Activated T-helper 1 cell treated with Interleukin-2 at 50 U/mL for 16 hours (primary cell): ENCODE measurements at places on chromosomes 16 and 17.

GRCh38 chr17:81303385-81303784 is 8.3 kb upstream of the SLC38A10 start:
- no peak for DNase-seq

DNA sequence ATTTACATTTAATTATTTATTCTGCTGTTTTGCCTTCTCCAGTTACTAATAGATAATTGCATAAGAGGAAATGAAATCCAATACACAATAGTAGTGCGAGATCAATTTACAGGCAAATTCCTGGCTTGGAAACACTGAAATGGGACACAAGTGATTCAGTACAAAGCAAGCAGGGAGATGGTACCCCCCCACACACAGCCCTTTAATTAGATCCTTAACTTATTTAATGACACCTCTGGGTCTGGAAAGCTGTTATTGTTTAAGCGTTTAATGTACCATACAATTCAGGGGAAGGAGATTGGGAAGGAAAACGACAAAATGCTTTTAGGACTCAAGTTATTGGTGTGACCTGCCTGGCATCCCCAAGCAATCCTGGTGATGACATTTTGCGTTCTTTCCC is 318.2 kb downstream of the NPIPA8 start:
- no peak for DNase-seq

- DNase-seq: no peak
Measured at GRCh38 chr16:20850981-20851380, 44.7 kb downstream of the REXO5 start.

- no peak for DNase-seq
Measured at GRCh38 chr17:39036009-39036408, 68.8 kb upstream of the FBXO47 start.

- DNase-seq: no peak
Measured at GRCh38 chr16:15708997-15709396, 59.0 kb downstream of the NDE1 start.

GRCh38 chr16:30352488-30353401 is 2.4 kb downstream of the CD2BP2 start:
- no peak for DNase-seq

DNA sequence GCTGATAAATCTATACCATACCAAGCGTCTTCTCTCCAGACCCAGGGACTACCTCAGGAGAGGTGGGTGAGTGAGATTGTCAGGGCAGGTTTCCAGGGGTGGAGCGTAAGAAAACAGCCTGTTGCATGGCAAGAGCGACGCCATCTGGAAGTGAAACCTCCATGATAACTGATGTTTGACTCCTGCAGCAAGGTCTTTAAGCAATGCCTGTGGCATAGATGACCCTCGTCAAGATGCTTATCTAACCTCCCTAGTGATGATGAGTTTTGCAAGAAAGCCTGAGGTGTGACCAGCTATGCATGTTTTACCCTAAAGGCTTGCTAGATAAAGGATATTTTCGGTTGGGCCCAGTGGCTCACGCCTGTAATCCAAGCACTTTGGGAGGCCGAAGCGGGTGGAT is 71.6 kb downstream of the GSG1L start:
- DNase-seq: no peak

DNA sequence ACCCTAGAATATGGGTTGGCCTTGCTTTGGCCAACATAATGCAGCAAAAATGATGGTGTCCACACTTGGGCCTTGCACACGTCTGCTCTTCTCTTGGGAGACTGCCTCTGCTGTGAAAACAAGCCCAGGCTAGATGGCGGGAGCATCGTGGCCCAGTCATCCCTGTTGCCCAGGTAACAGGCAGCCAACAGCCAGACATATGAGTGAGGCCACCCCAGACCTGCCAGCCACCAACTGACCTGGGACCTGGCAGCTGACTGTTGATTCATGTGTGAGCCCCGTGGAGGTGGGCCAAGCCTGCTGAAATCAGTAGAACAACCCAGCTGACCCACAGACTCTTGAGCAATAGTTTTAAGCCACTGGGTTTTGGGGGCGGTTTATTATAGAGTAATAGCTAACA is 39.4 kb upstream of the CDH3 start:
- DNase-seq: no peak

- DNase-seq: no peak
Measured at GRCh38 chr16:66224626-66225025, 141.9 kb upstream of the CDH5 start.

GRCh38 chr16:81779536-81780320 is 637 bp downstream of the PLCG2 start:
- no peak for DNase-seq

DNA sequence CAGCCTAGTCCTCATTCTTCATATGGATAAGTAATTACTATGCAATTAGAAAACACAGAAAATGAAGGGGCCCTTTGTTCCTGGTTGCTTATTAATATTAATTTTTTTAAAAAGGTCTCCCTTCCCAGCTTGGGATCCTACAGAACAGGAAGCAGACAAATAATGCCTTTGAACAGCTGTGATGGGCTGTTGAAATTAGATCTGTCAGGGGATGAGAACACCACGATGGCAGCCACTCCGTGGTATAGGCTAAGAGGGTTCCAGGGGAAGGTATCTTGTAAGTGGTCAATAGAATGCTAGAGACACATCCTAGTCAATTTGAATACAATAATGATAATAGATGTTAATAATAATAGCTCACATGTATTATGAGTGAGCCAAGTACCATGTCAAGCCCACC is 83.1 kb downstream of the CCDC182 start:
- DNase-seq: no peak

DNA sequence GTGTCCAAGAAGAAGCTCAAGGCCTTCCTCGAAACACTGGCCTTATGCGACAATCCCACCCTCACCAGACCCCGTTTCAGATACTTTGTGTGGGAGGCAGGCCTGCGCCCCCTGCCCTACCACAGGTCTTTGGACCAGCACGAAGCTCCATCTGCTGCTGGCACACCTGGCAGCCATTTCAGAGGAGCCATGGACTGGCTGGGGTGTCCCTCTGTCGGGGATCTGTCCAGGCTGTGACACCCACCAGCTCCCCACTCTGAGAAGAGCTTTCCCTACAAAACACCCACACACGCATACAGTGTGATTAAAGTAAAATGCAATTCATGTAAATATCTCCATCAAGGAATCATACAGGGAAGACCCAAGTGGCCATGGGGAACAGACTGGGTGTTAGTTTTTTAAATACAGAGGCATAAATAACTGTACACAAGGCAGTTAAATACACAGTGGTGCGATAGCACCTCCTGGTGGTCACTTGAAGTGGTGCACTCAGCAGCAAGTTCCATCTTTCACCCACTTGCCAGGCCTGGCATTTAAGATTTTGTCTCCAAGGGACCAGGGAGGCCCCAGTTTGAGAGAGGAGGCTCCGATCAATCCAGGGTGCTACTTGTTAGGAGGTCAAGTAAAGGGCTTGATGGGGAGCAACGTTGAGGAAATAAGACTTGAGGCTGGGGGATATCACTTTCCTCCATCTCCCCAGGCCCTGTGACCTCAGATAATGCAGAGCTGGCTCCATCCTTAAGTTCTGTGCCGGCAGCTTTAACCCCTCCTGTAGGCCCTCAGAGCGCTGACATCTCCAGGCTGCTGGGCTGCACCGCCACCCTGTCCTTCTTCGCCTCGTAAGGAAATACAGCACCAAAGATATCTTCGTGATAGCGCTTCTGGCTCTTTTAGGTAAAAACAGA is 43.6 kb downstream of the NOS2 start:
- no peak for DNase-seq

DNA sequence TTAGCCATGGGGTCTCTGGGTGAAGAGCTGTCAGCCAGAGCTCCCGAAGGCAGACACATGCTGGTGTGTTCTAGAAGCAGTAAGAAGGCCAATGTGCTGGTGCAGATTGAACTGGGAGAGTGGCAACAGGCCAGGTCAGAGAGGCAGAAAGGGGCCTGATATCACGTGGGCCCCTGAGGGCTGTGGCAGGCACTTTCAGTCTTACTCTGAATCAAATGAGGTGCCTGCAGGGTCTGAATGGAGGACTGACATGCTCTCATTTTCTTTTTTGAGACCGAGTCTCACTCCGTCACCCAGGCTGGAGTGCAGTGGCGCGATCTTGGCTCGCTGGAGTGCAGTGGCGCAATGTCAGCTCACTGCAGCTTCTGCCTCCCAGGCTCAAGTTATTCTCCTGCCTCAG is 293.8 kb downstream of the ABCC12 start:
- no peak for DNase-seq

DNA sequence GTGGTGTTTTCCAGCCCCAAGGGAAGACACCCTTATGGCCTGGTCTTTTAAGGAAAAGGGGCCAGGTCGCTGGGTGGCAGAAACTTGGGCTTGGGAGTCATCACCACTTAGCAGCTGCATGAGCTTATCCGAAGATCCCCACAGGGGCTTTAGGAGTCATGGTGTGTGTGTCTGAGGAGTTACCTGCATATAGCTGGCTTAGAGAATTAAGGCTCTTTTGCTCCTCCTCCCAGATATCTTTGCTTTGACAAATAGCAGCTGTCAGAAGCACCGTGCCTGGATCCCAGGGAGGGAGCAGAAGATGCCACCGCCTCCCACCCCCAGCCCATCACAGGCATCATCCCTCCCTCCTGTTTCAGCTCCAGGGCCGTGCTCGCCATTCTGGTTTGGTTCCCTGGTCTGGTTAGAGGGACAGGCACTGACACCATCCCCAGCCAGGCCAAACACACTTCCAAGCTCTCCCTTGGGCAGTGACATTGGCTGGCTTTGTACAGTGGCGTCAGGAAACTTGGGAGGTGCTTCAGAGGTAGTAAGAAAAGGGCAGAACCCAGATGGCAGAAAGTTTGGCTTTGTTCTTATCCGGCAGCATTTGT is 17.4 kb downstream of the LDHD start:
- no peak for DNase-seq

- no peak for DNase-seq
Measured at GRCh38 chr16:52073024-52073423, 473.9 kb downstream of the TOX3 start.

- DNase-seq: no peak
Measured at GRCh38 chr17:76635659-76636360, 7.7 kb downstream of the ST6GALNAC1 start.
